Anterior cingulate cortex (tissue), 58 donors: ENCODE measurements at places on chromosomes 16 and 17.
A peak's percentile ranks its signal among the peaks of the same experiment; 100 is the strongest.

GRCh38 chr17:8918807-8919465 lies 46.6 kb downstream of the PIK3R5 start:
- DNase-seq = no peak

DNA sequence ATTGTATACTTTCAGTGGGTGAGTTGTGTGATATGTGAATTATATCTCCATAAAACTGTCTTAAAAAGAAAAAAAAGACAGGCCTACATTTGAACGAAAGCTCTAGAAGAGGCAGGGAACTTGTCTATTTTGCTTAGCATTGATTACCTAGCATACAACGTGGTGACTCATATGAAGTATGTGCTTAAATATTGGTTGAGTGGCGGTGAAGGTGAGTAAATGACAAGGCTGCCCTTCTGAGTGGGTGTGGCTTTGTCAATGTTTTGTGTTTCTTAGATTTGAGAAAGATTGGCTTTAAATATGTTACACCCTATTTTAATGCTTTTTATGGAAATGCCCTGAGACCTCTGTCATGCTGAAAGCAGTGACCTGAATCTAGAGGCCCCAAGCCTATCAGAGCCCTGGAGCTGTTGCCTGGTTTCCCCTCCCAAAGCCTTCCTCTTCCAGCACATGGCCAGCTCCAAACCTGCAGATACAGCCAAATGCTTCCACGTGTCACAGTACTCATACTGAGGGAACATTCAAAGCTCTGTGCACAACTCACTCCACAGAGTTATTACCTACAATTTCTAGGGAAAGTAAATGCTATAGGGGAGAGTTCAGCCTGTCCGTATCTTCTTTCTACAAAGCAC lies 260.0 kb downstream of the PHKB start:
- DNase-seq = no peak

DNA sequence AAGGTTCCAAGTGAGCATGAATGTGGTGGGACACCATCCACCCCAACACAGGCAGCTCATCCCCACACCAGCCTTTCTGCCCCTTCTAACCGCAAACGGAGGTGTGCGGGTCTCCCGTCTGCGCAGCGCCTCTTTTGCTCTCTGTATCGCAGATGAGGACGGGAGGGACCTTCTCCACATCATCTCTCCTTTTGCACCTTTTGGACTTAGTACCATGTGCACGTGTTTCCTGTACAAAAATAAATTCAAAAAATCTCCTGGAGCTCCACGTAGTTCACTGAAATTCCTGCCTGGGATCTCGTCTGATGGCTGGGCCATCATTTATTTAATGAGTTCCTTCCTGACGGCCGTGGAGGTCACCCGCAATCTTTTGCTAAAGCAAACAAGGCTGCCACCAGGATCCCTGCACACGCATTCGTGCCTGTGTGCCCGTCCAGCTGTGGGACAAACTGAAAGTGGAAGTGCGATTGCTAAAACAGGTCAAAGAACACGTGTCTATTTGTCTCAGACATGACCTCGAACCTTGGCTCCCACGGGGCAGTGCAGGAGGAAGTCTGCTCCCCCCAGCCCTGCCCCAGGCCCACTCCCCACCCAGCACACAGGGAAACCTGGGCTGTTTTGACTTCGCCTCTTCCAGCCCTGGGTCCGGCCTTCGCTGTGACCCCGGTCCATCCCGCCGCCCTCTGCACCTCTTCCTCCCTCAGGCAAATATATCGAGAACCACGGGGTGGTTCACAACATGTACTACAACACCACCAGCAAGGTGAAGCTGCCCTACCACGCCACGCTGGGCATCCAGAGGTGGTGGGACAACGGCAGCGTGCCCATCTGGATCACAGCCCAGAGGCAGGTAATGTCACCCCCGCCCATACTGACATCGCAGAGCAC lies 2.3 kb downstream of the ENPP7 start:
- DNase-seq = no peak

DNA sequence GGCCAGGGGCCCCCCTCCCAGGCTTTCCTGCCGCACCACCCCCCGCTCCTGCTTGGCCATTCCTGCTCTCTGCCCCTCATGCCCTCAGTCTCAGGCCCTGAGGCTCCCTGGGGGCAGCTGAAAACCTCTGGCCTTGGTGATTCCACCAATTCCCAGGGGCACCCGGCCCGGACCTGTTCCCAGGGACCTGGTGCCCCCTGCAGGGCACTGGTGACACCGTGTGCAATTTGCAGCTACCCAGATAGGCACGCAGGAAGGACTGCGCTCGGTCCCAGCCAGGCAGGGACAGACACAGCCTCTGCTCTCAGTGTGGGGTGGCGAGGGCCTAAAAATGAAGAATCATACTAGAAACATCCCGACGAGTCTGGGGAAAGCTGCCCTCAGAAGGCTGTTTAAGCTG lies 13.4 kb downstream of the WFDC1 start:
- DNase-seq = peak; percentile 6

DNA sequence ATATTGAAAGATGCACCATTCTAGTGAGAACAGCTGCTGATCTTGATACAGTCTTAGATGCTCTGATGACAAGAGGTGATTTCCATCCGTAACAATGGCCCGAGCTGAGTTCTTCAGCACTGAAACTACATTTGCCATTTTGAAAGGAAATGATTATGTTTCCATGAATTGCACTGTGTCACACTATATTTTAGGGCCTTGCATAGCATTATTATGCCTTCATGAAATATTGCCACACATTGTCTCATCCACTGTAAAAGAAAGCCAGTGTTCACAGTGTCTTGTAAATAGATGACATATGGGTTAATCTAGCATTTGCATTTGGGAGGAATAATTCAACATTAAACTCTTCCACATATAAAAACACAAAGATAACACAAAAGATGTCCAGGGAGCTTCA lies 438.3 kb upstream of the PSMD7 start:
- DNase-seq = no peak

DNA sequence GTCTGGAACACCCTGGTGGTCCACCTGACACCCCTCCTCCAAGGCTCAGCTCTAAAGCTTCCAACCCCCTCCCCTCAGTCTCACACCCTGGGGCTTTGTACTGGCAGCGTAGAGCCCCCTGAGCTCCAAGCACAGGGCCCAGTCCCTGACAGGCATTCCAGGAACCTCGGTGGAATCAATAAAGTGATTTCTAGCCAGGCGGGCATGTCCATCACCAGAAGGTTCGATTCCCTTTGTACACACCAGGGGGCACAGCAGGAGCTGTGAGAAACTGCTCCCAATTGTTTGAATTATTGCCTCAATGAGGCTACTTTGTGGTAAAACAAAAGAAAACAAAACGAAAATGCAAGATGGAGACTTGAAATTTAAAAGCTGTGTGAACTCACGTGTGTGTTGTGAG lies 51.8 kb downstream of the SMPD3 start:
- DNase-seq = no peak

- DNase-seq = no peak
Measured at GRCh38 chr17:79117905-79118487, 43.4 kb downstream of the ENGASE start.

GRCh38 chr17:42405963-42406495 lies 17.0 kb downstream of the CAVIN1 start:
- no peak for DNase-seq

GRCh38 chr16:68289621-68290329 lies 21.0 kb downstream of the SLC7A6OS start:
- DNase-seq = no peak

DNA sequence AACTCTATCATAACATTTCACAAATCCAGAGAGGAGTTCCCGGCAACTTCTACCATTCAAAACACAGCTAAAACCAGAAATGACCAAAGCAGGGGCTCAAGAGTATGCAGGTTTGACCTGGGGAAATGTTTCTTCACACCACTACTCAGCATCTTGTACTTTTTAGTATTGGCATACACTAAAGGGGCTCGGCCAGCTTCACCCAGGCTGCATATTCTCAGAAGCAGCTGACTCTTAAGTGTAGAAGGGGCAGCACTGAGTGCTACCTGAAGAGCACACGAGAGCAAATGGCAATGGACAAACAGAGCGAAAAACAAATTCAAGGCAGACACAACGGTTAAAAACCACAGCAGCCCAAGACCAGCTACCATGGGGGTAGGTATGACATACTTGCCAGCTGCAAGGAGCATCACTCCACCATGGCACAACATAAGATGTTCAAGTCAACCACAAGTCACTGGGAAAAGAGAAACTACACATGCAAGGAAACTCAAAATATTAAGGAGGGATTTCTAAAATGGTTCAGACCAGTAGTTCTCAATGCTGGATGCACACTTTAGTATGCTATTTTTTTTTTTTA lies 34.4 kb downstream of the N4BP1 start:
- DNase-seq = no peak

DNA sequence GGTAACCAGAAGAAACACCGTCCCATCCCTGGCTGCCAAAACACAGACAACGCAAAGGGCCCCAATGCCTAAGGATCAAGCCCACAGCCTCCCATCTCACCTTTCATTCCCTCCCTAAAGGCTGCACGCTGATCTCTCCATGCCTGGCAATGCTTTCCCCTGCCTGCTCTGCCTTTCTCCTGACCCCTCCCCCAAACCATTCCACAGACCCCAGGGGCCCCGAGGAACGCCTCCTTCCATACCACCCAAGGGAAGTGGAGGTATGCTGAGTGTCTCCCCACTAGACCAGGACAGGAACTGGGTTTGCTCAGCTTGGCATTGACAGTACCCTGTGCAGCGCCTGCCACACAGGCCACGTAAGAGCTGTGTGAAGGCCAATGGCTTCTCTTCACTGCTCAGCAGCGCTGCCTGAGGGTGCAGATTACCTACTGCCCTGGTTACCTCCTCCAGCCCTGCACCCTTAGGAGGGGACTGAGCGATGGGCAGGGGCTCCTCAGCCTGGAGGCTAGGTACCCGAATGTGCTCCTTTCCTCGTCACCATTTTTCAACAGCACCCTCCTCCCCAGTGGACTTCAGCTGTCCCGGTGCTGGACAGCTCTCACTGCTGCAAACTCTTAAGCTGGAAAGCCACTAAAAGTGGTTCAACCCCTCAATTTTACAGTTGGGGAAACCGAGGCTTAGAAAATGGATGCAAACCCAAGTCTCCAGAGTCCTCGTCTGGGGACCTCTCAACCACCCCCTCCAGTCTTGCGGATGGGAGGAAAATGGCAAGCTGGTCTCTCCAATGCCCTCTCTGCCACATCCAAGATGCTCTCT lies 45.0 kb downstream of the SRCIN1 start:
- DNase-seq = no peak

GRCh38 chr17:41773190-41773588 lies 13.3 kb downstream of the JUP start:
- no peak for DNase-seq

- DNase-seq = no peak
Measured at GRCh38 chr17:56785405-56785804, 48.3 kb downstream of the C17orf67 start.

DNA sequence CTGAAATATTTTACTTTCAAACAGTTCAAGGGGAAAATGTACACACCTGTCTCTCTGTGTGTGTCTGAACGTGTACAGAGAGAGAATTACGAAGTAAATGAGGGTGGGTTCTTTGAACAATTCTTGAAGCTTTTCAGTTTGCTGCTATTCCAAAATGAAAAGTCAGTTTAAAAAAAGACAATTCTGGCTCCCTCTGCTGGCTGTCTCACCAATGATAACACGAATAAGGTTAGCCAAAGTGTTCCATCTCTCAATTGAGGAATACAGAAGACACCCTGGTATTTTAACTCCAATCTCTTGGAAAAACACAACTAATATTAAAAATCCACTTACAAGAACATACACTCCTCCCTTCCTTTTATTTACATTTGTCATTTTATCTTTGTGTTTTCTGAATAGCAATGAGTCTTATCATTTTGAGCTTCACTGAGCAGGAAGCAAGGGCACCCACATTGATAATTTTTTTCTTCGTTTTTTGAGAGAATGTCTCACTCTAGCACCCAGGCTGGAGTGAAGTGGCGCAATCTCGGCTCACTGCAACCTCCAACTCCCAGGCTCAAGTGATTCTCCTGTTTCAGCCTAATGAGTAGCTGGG lies 20.5 kb downstream of the EFTUD2 start:
- no peak for DNase-seq

GRCh38 chr16:67537636-67538591 lies 9.3 kb downstream of the RIPOR1 start:
- no peak for DNase-seq

DNA sequence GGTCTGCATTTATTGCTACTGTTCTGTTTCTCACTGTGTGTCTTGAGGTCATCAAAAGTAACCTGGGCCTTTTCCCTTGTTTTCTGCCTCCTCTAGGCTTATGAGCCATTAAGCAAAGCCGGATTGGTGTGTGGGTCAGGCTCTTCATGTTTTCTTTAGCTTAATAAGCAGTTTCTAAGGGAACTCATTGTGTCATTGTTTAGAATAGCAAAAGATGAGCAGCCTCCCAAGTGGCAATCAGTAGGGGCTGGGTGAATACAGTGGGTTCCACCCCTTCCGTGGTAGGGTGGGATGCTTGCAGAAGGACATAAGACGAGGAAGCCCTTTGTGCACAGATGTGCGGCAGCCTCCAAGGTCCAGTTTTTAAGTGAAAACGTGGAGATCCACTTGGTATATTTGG lies 34.5 kb downstream of the ABCC1 start:
- DNase-seq = no peak

- no peak for DNase-seq
Measured at GRCh38 chr17:76944477-76944876, 76.3 kb downstream of the MGAT5B start.

DNA sequence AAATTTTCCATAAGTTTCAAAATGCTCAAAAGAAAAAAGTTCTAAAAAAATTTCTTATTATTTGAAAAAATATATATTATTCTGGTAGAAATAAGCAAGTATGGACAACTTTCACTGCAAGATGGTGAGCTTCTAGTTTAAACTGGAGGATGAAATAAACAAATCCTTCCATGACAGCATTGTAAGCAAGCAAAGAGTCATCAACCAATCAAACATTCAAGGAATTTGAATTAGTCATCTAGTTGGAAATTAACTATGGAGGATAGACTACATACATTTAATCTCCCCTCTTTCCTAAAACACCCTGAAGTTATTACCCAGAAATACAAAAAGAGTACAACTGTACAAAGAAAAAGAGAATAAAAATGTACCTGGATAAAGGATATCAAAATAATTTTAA lies 51.0 kb upstream of the IRX5 start:
- DNase-seq = no peak

GRCh38 chr17:49514071-49514721 lies 19.1 kb downstream of the NGFR start:
- no peak for DNase-seq

- DNase-seq = no peak
Measured at GRCh38 chr17:39981207-39981741, 667 bp downstream of the PSMD3 start.

DNA sequence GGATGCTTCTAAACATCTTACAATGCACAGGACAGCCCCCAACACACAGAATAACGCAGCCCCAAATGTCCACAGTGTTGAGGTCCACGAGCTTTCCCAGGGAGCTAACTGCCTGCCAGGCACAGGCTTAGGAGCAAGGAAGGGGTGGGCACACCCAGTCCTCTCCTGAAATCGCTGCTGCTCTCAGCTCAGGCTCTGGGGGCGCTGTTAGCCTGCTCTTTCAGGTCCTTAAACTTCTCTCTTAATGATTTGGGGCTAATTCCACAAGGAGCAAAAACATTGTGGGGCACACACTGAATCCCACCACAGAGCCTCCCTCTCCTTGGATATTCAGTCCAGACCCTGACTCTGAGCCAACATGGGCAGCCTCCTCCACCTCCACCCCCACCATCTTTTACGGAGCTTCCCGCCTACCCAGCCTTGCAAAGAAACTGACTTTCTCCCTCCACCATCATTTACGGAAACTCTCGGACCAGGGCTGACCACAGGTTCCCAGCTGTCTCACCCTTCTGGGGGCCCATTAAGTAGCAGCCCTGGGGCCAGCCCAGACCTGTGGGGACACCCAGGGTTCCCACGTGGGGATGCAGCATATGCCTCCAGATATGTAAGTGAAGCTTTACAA lies 1.1 kb downstream of the CD300H start:
- no peak for DNase-seq
